ENCODE measurements at places on chromosomes 12 and 14. TPM values are rescaled to one million over a fixed set of nuclear protein-coding genes. Genes with fewer than 3 reads are reported as not detected.

TOMM20L gene
- not detected for total RNA-seq

DNAL1 gene
- 7.8 TPM for total RNA-seq

GRCh38 chr12:63862187-63862968 lies 17.9 kb downstream of the SRGAP1 start:
- DNase-seq = no peak
- H3K4me1 ChIP-seq = peaks cover 7% of the 10 kb centered on the region
- no peak overlapping the region for H3K27ac ChIP-seq
- H3K36me3 ChIP-seq = no peaks in the 10 kb centered on the region
- no peak overlapping the region for H3K4me3 ChIP-seq

GRCh38 chr14:94036313-94037167 lies 10.4 kb downstream of the OTUB2 start:
- H3K27me3 ChIP-seq = no peaks in the 10 kb centered on the region
- no peak overlapping the region for H3K4me3 ChIP-seq
- no peak overlapping the region for H3K27ac ChIP-seq
- no peaks in the 10 kb centered on the region for H3K36me3 ChIP-seq
- H3K4me1 ChIP-seq = no peaks in the 10 kb centered on the region
- DNase-seq = peak; percentile 64

DNA sequence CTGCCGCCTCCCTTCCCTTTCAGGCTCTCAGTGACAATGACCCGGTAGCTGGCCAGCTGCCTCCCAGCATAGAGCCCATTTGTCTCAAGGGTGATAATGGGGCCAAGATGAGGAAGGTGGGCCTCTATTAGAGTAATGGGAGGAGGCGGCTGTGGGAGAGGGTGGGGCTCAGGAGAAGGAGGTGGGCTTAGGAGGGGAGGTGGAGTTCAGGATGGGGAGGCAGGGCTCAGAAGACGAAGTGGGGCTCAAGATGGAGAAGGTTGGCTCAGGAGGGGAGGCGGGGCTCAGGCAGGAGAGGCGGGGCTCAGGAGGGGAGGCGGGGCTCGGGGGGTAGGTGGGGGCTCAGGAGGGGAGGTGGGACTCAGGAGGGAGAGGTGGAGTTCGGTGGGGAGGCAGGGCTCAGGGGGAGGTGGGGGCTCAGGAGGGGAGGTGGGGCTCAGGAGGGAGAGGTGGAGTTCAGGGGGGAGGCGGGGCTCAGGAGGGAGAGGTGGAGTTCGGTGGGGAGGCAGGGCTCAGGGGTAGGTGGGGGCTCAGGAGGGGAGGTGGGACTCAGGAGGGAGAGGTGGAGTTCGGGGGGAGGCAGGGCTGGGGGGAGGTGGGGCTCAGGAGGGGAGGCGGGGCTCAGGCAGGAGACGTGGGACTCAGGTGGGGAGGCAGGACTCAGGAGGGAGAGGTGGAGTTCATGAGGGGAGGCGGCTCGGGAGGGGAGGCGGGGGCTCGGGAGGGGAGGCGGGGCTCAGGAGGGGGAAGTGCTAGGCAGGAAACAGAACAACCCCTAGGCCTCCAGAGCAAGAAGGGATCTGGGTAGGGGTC lies 36.8 kb downstream of the IQSEC3 start:
- peaks cover 35% of the 10 kb centered on the region for H3K27me3 ChIP-seq
- H3K4me1 ChIP-seq = no peaks in the 10 kb centered on the region
- H3K27ac ChIP-seq = no peak overlapping the region
- H3K36me3 ChIP-seq = no peaks in the 10 kb centered on the region

DNA sequence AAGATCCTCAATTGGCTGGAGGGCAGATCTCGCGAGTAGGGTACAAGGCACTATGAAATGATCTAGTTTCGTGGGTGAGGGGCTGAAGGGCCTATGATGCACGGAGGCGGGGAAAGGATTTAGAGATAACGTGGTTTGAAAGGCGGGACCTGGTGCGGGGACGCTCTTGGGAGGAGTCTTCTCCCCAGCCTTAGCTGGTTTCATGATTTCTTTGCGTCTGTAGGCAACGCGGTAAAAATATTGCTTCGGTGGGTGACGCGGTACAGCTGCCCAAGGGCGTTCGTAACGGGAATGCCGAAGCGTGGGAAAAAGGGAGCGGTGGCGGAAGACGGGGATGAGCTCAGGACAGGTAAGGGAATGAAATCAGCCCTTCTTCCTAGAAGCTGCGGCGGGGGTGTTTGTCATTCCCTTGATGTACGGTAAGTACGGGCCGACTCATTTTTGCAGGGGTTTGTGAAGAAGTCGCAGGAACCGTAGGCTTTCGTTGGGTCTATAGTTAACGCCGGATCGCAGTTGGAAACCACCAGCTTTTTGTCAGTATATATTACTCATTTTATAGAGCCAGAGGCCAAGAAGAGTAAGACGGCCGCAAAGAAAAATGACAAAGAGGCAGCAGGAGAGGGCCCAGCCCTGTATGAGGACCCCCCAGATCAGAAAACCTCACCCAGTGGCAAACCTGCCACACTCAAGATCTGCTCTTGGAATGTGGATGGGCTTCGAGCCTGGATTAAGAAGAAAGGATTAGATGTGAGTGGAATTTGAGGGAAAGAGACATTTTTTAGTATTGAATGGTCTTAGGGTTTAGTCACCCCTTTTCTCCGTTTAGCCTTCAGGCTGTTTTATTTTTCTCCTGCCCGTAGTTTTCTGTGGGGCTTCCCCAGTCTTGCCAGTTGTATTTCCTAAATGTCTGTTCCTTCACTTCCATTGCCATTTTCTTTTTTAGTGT lies 602 bp downstream of the APEX1 start:
- H3K36me3 ChIP-seq = peaks cover 51% of the 10 kb centered on the region
- DNase-seq = no peak
- peak overlapping the region; percentile 81 for H3K4me3 ChIP-seq
- H3K27me3 ChIP-seq = no peaks in the 10 kb centered on the region

- H3K27ac ChIP-seq = no peak overlapping the region
- no peak for DNase-seq
- peaks cover 4% of the 10 kb centered on the region for H3K4me1 ChIP-seq
- H3K36me3 ChIP-seq = no peaks in the 10 kb centered on the region
- H3K27me3 ChIP-seq = peaks cover 30% of the 10 kb centered on the region
Observed at GRCh38 chr12:79692860-79693577, 2.3 kb upstream of the PAWR start.
